ENCODE measurements at places on chromosomes 1 and 21. TPM values are rescaled to one million over a fixed set of nuclear protein-coding genes. Genes with fewer than 3 reads are reported as not detected.
A peak's percentile ranks its signal among the peaks of the same experiment; 100 is the strongest.

PROX1 gene
- total RNA-seq = 0.15 TPM

DNA sequence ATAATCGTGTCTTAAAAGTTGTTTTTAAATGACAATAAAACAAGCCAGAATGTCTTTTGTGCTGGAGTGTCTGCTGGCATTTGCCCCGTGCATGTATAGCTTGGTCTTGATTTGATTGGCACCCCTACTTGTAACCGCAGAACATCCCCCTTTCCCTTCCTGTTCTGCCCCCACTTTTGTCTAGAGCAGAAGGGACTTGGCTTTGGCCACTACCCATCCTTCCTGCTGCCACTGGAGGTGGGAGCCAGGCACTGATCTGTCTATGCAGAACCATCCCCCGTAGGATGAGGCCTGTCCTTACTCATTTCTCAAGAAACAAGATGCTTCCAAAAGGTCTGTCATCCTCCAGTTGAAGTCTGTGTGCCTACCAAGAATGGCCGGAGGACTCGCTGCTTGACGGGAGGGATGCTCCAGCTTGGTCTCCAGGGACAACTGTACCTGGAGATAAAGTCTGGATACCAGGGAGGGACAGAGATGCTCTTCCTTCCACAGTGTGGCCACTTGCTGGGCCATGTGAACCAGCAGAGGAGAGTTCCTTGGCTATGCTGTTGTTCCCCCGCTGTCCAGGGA is 1.1 kb upstream of the SLC27A3 start:
- H3K36me3 ChIP-seq = peaks cover 27% of the 10 kb centered on the region
- peaks cover 25% of the 10 kb centered on the region for H3K4me1 ChIP-seq
- peak overlapping the region; percentile 93 for H3K27ac ChIP-seq
- DNase-seq = no peak
- H3K4me3 ChIP-seq = no peak overlapping the region
- H3K27me3 ChIP-seq = no peaks in the 10 kb centered on the region

DNA sequence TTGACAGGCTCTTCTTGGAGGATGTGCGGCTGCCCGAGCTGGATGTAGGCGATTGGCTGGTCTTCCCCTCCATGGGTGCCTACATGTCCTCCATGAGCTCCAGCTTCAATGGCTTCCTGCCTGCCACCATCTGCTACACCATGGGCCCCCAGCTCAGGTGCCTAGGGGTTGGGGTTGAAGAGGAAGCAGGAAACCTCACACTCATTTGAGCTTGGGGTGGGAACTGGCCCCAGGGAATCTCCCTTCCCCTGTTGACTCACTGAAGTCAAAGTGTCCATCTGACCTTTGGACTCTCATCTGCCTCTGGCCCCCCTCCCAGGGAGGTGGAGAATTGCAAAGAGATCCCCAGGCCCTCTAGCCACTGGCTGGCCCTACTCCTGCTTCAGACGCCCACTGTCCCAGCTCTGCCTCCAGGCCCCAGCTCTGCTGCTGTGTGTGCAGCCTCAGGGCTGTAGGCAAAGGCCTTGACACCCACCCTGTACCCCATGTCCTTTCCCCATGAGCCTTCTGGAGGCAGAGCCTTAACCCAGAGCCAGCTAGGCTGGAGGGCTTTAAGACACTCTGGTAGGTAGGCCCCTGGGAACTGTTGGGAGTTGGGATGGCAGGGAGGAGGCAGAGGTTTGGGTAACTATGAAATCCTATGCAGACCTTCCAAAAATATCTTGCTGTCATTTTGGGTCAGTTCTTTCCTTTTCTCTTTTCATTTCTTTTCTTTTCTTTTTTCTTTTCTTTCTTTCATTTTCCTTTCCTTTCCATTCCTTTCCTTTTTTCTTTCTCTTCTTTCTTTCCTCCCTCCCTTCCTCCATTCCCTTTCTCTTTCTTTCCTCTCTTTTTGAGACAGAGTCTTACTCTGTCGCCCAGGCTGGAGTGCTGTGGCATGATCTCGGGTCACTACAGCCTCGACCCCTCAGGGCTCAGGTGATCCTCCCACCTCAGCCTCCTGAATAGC is 66.9 kb upstream of the TINAGL1 start:
- no peak overlapping the region for H3K27ac ChIP-seq
- no peaks in the 10 kb centered on the region for H3K27me3 ChIP-seq
- no peaks in the 10 kb centered on the region for H3K4me1 ChIP-seq
- no peak overlapping the region for H3K4me3 ChIP-seq

- H3K36me3 ChIP-seq = no peaks in the 10 kb centered on the region
- peak overlapping the region; percentile 16 for H3K27ac ChIP-seq
- no peaks in the 10 kb centered on the region for H3K27me3 ChIP-seq
- peaks cover 16% of the 10 kb centered on the region for H3K4me1 ChIP-seq
These were observed 13.0 kb downstream of the FAM229A start for GRCh38 chr1:32349211-32349708.

DNA sequence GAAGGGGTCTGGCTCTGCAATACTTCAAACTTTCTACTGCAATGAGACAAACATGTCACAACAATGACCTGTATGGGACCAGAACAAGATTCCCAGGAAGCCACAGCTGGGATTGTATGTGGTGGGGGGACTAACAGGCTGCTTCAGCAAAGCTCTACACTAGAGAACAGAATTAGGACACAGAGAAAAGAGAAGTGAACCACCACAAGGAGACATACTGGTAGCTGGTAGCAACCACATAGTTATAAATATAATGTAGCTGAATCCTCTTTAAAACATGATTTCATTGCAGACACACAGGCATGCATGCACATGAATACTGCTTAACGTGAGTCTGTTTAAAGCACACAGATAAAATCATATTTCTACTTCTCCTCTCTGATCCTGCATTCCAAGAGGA is 3.5 kb upstream of the ILDR2 start:
- peaks cover 19% of the 10 kb centered on the region for H3K4me1 ChIP-seq
- H3K4me3 ChIP-seq = no peak overlapping the region
- H3K27me3 ChIP-seq = no peaks in the 10 kb centered on the region
- no peaks in the 10 kb centered on the region for H3K36me3 ChIP-seq
- no peak overlapping the region for H3K27ac ChIP-seq
- no peak for DNase-seq

LCE2A gene
- total RNA-seq = not detected

XCL2 gene
- 1.7 TPM for total RNA-seq

GRCh38 chr1:208060215-208060869 is 149.4 kb upstream of the CD34 start:
- H3K4me3 ChIP-seq = no peak overlapping the region
- H3K27ac ChIP-seq = no peak overlapping the region
- no peaks in the 10 kb centered on the region for H3K4me1 ChIP-seq
- peaks cover 100% of the 10 kb centered on the region for H3K36me3 ChIP-seq
- DNase-seq = no peak

GRCh38 chr1:168774241-168774640 is 45.2 kb upstream of the DPT start:
- no peak for DNase-seq
- H3K27ac ChIP-seq = no peak overlapping the region
- no peaks in the 10 kb centered on the region for H3K27me3 ChIP-seq
- H3K36me3 ChIP-seq = no peaks in the 10 kb centered on the region
- H3K4me3 ChIP-seq = no peak overlapping the region

AADACL3 gene
- total RNA-seq = not detected

OR2L2 gene
- total RNA-seq = not detected

GRCh38 chr1:228778961-228779360 is 43.7 kb downstream of the RHOU start:
- H3K27ac ChIP-seq = no peak overlapping the region
- no peaks in the 10 kb centered on the region for H3K27me3 ChIP-seq
- no peak for DNase-seq
- no peaks in the 10 kb centered on the region for H3K4me1 ChIP-seq
- no peak overlapping the region for H3K4me3 ChIP-seq
- H3K36me3 ChIP-seq = no peaks in the 10 kb centered on the region

NCAM2 gene
- not detected for total RNA-seq

GRCh38 chr1:154730986-154731489 is 123.1 kb upstream of the ADAR start:
- peak overlapping the region; percentile 28 for H3K27ac ChIP-seq
- H3K4me3 ChIP-seq = no peak overlapping the region
- no peaks in the 10 kb centered on the region for H3K27me3 ChIP-seq
- DNase-seq = no peak

OR2T11 gene
- not detected for total RNA-seq
